ENCODE measurements at places on chromosomes 7 and 10.

- DNase-seq, result no peak
These were observed 29.7 kb upstream of the PLEKHA1 start for GRCh38 chr10:122344741-122345258.

DNA sequence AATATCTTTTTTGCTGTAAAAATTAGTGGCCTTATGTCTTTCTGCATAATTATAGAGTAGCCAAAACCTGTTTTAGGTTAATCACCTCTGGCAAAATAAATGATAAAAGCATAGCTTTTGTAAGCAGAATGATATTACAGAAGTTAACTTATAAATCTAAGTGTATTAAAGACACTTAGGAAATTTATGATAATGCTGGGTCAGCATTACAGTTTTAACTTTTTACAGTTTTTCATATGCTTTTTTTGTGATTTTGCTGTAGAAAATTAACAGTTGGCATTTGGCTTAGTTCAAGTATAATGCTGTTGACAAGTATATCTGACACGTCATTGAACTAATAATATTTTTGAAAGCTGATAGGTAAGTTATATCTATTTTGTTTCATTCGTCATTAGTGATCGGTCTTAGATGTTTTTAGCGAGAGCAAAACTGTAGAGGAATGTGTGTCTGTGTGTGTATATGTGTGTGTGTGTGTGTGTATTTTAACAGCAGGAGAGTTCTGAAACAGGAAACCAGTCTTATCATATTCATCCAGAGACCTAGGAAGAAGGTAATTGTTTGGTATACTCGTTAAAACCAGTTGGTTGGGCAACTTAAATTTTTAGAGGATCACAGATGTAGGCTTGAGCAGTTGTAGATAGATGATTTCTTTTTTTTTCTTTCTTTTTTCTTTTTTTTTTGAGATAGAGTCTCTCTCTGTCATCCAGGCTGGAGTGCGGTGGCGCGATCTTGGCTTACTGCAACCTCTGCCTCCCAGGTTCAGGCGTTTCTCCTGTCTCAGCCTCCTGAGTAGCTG is 15.4 kb downstream of the PTEN start:
- no peak for DNase-seq

GRCh38 chr7:32150039-32150438 is 79.8 kb upstream of the PDE1C start:
- DNase-seq, result no peak

- DNase-seq, result peak; percentile 8
These were observed at the start of gene ADRA2A for GRCh38 chr10:111076682-111077478. Gene ADRA2A, plus strand, starts transcription at chr10:111077029. Its CDS starts 968 bp downstream, at chr10:111077997.

DNA sequence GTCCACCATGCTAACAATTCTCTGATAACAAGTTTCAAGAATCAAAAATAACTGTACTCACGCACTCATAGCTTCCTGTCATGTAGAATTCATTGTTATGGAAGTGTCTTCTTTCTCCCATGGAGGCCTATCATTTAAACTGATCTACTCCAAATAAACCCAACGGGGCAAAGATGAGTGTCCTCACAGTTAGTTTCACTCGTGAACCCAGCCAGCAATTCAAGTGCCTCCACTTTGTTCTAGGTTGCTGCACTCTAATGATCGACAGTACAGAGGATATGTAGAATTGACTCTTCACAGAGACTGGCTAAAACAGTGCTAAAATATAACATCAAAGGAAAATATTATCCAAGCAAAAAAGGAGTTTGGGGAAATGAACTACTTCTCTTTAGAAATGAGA is 111.4 kb downstream of the LRRN3 start:
- DNase-seq, result no peak

DNA sequence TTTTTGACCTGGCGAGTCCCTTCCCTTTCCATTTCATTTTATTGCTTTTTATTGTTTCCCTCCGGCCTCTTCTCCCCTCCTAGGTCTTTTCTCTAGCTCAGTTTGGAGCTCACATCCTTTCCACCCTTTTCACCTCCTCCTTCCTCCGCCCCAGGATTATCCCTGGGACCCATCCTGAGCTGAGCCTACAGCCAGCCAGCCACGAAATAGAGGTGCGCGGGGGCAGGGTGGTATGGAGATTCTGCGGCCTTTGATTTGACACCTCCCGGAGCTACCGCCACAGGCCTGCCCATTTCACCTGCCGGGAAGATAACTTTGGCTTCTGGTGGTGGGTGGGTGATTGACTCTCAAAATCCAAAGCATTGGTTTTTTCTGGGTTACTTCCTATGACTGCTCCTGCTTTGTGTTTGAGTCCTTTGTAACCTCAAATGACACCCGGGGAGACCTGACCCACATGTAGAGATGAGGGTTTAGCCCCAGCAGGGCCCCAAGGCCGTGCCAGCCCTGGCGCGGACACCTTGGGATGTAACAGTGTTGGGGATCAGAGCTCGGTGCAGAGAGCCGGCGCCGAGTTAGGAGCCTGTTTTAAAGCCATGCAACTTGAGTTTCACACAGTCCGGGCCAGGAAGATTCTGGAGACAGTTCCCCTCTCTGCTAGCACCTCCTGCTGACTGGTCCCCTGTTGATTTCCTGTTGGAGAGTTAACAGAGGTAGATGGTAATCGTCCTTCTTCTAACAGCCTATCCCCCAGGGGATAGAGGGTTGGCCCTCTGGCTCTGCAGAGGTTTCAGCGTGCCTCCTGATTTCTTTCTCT is 1.5 kb downstream of the DUSP5 start:
- peak; percentile 44 for DNase-seq

GRCh38 chr7:134366481-134366880 is 49.8 kb upstream of the SLC35B4 start:
- no peak for DNase-seq

- DNase-seq, result no peak
These were observed 48.4 kb upstream of the BTRC start for GRCh38 chr10:101305320-101306241.

DNA sequence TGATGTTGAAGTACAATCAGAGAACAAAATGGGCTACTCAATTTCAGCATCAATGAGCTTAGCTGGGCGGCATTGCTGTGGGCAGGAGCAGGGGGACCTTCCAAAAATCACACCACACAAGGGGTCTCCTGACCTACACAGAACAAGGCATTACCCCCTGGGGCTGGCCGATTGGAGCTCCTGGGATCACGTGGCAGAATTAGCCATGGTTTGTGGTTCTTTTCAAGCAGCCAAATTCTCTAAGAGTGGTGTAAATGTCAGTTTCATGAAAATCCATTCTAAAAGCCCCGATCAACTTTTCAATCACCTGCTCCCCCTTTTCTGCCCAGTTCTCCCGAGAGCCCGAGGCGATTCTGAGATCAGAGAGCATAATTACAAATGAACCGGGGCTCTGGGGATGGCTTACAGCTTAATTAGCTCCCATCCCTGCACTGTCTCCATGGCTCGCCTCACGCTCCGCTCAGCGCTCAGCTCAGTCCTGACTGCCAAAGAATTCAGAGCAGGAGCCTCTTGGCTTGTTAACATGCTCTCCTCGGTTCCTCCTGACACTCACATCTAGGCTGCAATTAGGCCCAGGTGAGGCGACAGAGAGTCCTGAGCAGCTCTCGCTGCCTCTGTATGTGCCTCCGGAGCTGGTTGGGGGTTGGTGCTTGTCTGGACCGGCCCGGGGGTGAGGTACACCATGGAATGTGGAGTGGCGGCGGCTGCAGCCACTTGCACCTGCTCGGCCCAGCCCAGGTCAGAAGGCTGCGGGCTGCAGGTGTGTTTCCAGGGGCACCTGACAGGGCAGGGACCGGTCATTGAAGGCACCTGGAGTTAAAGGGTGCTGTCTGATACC is 111.8 kb downstream of the WDR11 start:
- no peak for DNase-seq

DNA sequence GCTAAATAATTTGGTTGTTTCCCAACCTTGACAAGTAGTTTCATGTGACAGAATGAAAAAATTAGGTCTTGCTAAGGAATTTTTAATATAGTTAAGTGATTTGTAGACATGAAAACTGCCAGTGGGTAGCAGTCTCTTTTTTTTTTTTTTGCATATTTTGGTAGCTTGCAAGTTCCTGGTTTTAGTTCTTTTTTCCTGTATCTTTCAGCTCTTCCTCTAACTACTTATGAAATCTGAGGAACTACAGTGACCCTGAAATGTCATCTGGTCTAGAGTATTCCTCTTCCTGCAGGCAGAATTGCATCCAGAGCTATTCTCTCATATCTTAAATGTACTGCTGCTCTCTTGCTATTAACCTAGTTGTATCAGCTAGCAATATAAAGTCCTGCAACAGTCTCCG is 160.4 kb downstream of the HDAC9 start:
- DNase-seq, result no peak

GRCh38 chr10:110442746-110443145 is 55.0 kb upstream of the DUSP5 start:
- no peak for DNase-seq

GRCh38 chr10:1581189-1581588 is 156.1 kb downstream of the ADARB2 start:
- no peak for DNase-seq

GRCh38 chr7:102260856-102261255 is 25.8 kb upstream of the SH2B2 start:
- DNase-seq, result no peak

GRCh38 chr10:76583711-76584161 is 1053.9 kb downstream of the KCNMA1 start:
- DNase-seq, result no peak

DNA sequence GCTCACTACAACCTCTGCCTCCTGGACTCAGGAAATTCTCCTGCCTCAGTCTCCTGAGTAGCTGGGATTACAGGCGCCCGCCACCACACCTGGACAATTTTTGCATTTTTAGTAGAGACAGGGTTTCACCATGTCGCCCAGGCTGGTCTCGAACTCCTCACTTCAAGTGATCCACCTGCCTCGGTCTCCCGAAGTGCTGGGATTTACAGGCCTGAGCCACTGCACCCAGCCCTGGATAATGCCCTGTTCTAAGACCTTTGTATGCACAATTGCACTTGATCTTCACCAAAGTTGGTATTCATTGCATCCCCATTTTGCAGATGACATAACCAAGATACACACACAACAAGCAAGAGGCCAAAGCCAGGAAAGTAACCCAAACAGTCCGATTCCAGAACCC is 97.7 kb upstream of the CARD11 start:
- DNase-seq, result no peak

- DNase-seq, result no peak
These were observed 116.3 kb upstream of the GDF10 start for GRCh38 chr10:47183704-47184041.

- DNase-seq, result no peak
These were observed 107.7 kb upstream of the MPP7 start for GRCh38 chr10:28410420-28411135.

GRCh38 chr7:151648429-151648828 is 128.7 kb upstream of the RHEB start:
- DNase-seq, result no peak

GRCh38 chr10:93945819-93946218 is 47.9 kb upstream of the PLCE1 start:
- DNase-seq, result no peak

DNA sequence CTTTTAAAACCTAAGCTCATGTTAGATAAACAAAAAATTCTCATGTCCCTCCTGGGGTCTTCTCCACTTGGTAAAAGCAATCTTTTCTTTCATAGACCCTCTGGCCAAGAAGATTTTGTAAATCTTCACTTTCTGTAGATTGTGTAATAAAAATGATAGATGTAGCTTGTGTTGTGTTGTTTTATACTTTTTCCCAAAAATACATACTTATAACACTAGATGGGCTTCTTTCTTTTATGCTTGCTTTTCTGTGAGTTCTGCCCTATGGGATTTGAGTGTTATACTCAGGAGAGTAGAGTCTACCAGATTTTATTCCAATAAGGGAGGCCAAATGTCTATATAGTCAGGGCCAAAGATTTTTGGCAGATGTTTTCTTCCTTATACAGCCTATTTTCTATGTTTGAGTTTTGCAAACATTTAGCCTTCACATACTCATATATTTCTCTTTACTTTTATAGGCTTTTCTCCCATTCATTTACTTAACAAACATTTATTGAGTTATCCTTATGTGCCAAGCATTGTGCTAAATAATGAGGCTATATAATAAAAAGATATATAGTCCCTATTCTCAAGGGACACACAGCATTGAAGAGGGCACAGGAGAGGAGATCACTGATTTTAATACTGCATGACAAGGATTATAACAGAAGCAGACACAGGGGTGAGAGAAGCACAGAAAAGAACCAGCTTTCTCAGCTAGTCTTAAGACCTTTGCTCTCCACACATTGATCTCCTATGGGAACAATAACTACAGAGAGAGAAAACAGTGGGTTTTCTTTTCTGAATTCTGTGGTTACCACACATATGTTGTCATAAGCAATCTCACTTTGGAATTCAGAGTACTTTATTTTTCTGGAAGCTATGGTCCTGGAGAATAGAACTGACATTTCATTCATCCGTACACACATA is 58.0 kb upstream of the PNLIP start:
- no peak for DNase-seq

Data from T-helper 2 cell treated with Interferon-gamma antibody and Interleukin-4, amounts not matched to agents 5 μg/mL and 100 μg/mL, for 36 hours (primary cell).